ENCODE measurements at places on chromosomes 4 and X.
A peak's percentile ranks its signal among the peaks of the same experiment; 100 is the strongest.

GRCh38 chrX:100274916-100275315, 135.2 kb downstream of the PCDH19 start:
- DNase-seq: no peak

DNA sequence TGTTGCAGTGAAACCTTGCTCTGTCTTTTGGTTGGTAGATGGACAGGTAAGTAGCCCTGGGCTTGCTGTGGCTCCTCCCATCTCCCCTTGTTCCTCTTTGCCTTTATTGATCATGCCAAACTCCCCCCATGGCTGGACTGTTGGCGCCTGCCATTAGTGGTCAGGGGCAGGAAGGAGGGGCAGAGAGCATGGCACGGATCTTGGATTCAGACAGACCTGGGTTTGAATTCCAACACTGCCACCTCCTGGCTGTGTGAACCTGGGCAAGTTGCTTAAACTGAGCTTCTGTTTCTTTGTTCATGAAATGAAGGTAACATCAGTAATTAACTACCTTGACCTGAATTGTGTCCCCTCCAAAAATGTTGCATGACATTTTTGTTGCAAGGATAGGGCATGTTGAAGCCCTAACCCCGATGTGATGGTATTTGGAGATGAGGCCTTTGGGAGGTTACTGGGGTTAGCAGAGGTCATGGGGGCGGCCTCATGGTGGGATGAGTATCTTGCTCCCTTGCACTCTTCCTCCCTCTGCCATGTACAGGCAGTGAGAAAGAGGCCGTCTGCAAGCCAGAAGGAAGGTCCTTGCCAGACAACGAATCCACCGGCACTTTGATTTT, 6.0 kb downstream of the SLC2A9 start:
- DNase-seq: peak; percentile 57

- no peak for DNase-seq
Observed at GRCh38 chr4:33255094-33255493, 2534.9 kb downstream of the PCDH7 start.

GRCh38 chrX:10009741-10010140, 42.6 kb downstream of the CLDN34 start:
- no peak for DNase-seq

DNA sequence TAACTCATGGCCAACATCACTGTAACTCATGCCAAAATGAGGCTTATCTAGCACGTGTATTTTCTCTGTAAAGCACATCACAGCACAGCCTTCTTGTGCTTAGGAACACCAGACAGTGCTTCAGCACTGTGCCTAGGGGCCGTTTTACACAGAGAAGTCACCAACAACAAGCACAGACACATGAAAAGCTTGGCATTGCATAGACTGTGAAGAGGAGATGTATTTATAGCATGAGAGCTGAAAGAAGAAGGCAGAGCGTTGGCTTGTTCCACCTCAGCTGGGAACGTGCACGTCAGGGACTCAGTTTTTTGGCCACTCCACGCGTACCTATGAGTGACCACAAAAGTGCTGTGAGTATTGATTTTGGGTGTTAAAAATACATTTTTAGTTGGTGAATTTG, 116.3 kb upstream of the SFRP2 start:
- no peak for DNase-seq

DNA sequence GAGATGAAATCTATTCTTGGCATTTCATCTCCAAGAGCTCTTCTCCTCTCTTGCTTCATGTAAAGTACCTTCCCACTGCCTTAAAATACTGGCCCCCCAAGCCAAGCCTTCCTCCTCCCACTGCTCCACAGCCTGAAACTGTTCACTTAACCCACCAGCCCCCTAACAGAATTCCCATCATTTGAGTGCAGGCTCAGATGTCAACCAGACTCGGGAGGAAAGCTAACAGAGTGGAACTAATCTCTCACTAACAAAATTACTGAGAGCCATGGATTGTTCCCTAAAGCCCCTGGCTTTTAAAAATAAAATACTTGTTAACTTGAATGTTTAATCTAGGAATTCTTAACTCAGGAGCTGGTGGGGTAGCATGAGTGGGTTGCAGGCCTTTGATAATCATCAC, 7.1 kb upstream of the DCUN1D4 start:
- no peak for DNase-seq

- DNase-seq: no peak
Observed at GRCh38 chr4:35364321-35364870, 879.9 kb downstream of the ARAP2 start.

DNA sequence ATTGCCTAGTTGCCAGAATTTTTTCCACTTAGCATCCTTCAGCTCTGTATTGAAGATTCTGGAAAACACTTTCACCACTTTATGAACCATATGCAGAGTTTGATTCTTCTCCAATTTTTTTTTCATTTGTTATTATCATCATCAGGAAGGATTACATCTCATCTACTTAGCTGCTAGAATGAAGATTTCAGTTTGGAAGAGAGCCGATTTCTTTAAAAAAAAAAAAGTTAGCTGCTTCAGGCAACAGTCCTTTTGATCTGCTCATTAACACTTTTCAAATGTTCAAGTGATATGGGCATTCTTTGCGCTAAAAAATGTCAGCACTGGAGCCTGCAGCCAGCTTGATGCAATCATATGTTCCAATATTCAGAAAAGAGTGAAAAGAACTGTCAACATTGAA, 76.2 kb downstream of the ANTXR2 start:
- no peak for DNase-seq

GRCh38 chr4:186839122-186840037, 115.7 kb upstream of the FAT1 start:
- DNase-seq: peak; percentile 40

DNA sequence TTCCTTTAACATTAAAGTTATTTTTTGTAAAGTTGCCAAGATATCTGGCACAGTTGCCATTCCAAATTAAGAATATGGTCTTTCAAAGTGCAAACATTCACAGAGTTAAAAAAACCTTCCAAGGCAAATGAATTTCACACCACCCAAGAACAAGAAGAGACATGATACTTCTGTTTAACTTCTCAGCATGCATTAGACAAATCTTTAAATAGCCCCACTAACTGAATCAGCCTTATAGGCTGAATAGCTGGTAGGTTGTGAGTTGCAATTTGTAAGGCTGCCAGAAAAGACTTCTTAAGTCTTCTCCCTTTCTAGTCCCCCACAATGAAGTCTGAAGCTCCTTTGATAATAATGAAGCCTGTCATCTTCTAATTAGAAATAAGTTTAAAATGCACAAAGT, 95.6 kb downstream of the MAPK10 start:
- no peak for DNase-seq

- DNase-seq: peak; percentile 34
Observed at GRCh38 chr4:61202638-61203435, 2.7 kb downstream of the ADGRL3 start.

GRCh38 chrX:123361371-123361770, 177.3 kb downstream of the GRIA3 start:
- DNase-seq: no peak

GRCh38 chr4:83661359-83661758, 125.5 kb downstream of the GPAT3 start:
- no peak for DNase-seq

- no peak for DNase-seq
Observed at GRCh38 chrX:17052793-17053192, 106.3 kb downstream of the REPS2 start.

GRCh38 chrX:40805404-40805803, 70.1 kb upstream of the MED14 start:
- DNase-seq: no peak

- no peak for DNase-seq
Observed at GRCh38 chrX:43349363-43349762, 306.7 kb upstream of the MAOA start.

DNA sequence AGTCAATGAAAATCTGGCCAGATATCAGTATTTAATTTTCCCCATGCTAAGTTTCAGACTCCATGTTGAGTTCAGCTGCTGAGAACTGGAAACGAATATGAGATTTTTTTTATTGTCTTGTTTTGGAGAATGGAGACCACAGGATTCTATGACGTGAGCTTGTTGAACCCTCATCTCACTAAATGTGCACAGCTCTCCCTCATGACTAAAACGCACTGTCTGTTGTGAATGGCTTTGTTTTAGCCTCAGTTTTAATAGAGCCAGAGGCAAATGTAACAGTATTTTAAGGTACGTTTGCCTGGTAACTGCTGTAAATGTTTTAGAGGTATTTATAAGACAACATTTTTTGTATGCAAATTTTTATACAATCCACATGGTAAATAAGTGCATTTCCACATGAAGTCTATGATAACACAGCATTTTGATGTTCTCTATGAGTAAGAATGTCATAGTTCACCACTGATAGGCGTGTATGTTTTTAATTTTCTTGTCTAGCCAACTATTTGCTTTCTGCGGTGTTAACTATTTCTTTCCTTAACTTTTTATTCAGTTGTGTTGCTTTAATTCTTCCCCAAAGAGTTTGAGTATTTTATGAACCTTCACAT, 1159.3 kb upstream of the TENM3 start:
- DNase-seq: no peak

DNA sequence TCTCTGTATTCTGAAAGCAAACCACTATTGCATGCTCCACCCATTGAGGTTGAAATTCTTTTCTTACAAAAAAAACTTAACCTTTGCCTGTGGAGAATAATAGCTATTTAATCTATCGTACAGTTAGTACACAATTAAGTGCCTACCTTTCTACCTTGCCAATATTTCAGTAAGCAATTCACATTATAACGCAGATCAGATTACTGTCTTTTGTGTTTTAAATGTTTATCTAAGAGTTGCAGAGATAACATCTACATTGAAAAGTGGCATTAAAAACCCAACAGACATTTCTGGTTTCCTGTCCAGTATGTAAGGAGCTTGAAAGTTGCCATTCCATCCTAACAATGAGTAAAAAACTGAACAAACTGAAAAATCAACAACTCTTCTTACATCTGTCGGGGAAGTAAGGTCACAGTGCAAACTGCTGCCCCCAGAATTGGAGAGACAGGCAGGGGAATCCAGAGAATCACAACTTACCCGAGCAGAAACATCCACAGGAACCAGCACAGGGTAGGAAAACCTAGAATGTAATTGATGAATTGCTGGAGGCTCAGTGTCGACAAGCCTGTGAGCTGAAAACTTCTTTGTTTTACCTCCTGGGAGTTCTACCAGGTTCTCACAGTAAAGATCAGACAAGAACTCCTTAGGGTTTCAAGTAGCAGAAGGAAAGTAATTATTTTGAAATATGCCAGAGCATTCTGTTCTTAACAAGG, 27.3 kb upstream of the ACSL4 start:
- DNase-seq: no peak

GRCh38 chrX:46643636-46644035, 70.1 kb downstream of the CHST7 start:
- no peak for DNase-seq

- no peak for DNase-seq
Observed at GRCh38 chr4:2650276-2650675, 105.9 kb downstream of the TNIP2 start.

DNA sequence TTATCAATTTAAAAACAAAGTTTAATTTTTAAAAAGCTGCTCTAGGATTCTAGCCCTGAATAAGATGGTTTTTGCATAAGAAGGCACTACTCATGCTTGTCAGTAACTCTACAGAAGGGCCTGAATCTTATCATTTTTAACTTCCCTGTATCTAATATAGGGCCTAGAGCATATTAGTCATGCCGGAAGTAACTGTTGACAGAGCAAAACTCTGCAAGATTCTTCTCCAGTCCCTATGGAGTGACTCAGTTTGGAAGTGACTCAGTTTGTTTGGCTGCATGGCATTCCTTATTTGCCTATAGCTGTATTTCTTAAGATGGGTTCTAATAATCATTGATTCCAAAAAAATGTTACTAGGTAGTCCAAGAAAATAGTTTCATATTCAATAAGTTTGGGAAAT, 431.8 kb upstream of the HTR2C start:
- DNase-seq: no peak

GRCh38 chrX:116436358-116436816, at the start of gene SLC6A14:
Gene SLC6A14 (plus strand): TSS chrX:116436606. CDS start chrX:116436710, 104 bp downstream.
- no peak for DNase-seq

GRCh38 chr4:16844816-16845586, 53.4 kb downstream of the LDB2 start:
- peak; percentile 37 for DNase-seq

- no peak for DNase-seq
Observed at GRCh38 chr4:112109360-112110058, 35.7 kb upstream of the FAM241A start.

DNA sequence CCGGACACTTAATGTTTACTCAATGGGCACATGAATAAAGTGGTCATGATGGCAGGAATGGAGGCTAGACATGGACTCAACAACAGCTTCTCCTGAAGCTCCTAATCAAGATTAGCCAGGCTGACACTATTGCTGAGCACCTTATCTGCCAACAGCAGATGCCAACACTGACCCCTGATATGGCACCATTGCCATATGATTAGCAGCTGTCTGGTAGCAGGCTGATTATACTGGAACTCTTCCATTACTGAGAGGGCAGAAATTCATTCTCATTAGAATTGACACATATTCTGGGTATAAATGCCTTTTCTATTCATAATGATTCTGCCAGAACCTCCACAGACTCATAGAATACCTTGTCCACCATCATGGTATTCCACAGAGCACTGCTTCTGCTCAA, 18.4 kb upstream of the AFF1 start:
- no peak for DNase-seq

GRCh38 chr4:55768291-55768690, 51.3 kb upstream of the EXOC1L start:
- DNase-seq: no peak

Measured in femur (tissue), 1 donor.